ENCODE measurements at places on chromosomes 16 and 17.

GRCh38 chr16:1026784-1027500, 45.4 kb downstream of the SOX8 start:
- no peak for DNase-seq

DNA sequence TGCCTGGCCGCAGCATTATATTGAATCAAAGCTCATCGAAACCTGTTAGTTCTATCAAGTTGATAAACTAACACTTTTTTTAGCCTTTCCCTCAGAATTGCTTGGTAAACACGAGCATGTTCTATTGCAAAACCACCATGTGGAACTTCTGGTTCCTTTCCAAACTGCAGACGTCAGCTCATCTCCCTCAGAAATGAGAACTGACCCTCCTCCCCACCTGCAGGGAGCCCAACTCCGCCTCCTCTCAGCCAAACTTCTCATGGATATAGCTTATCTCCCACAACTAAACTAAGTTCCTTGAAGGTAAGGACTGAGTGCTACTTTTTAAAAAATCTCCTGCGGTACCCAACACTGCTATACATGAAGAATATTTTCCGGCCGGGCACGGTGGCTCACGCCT, 6.7 kb downstream of the SHMT1 start:
- DNase-seq, result no peak

DNA sequence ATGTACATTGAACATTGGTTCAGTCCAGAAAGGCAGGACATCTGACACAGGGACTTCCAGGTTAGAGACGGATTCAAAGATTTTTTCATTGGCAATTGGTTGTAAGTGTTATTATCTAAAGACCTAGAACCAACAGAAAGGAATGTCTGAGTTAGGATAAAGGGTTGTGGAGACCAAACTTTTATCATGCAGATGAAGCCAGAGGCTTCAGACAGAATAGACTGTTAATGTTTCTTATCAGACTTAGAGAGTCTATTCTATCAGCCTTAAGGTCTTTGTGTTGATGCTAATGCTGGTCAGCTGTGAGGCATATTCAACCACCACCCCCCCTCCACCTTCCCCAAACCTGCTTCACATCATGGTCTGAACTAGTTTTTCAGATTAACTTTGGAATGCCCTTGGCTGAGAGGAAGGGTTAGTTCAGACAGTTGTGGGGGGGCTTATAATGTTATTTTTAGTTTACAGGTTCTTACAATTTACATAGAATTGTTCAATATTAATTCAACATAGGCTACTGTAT, 2.1 kb upstream of the ITGB3 start:
- DNase-seq, result no peak

- no peak for DNase-seq
Observed at GRCh38 chr16:72926177-72927070, 121.5 kb downstream of the ZFHX3 start.

DNA sequence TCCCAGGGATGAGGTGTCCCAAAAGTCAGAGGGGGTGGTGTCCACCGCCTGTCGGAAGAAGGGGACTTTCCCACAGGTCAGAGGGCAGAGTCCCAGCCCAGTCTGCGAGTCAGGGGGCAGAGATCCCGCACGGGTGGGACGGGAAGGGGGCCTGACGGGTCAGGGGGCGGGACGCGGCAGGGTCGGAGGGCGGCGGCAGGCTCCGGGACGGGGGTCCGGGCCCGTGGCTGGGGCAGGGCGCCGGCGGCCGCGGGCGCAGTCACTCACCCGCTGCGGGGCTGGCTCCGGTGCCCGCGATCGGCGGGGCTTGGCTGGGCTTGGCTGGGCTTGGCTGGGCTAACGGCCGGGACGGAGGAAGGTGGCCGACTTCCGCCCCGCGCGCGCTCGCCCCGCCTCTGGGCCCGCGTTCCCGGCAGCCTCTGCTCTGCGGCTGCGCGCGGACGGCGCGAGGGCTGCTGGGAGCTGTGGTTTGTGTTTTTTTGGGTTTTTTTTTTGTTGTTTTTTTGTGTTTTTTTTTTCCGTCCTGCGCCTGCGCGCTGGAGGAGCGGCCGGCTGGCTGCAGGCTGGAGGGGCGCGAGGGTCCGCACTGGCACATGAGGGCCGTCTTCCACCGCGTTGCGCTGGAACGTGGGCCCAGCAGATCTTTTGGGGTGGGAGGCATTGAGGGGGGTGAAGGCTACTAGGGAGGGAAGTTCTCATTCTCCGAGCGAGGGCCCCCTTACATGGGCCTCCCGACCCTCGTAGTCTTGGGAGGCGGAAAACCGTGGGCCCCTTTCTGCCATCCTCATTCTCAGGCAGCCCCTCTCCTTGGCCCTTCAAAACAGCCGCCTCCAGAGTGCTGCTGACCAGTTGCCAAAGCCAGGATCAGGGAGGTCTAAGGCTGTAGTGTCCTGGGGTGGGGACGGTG, at the start of gene CANT1:
Gene CANT1, minus strand, starts transcription at position 368 of the 907 bp plus-strand sequence. CDS start 12,142 bp downstream, outside the sequence.
- DNase-seq, result peak; percentile 93

DNA sequence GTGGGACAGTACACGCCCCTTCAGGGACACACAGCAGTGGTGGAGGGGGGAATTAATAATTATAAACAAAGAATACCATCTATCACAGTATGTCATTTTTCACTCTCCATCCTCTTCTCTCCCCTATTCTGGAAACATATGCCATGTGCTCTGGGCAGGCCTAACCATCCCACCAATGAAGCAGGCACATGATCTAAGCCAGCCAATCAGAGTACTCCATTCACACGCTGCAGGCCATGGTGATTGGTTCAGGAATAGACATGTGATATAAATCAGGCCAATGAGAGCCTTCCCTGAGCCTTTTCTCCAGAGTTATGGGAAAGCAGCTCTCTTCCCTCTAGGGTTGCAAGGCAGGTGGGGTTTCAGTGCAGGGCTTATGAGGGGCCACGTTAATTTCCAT, 36.5 kb downstream of the GSG1L start:
- DNase-seq, result no peak

GRCh38 chr17:68255731-68256538, 8.1 kb downstream of the AMZ2 start:
- no peak for DNase-seq
